ENCODE measurements at places on chromosomes 6 and 20. TPM values are rescaled to one million over a fixed set of nuclear protein-coding genes. Genes with fewer than 3 reads are reported as not detected.

GRCh38 chr20:47727170-47727880, 58.0 kb downstream of the SULF2 start:
- DNase-seq = no peak

DNA sequence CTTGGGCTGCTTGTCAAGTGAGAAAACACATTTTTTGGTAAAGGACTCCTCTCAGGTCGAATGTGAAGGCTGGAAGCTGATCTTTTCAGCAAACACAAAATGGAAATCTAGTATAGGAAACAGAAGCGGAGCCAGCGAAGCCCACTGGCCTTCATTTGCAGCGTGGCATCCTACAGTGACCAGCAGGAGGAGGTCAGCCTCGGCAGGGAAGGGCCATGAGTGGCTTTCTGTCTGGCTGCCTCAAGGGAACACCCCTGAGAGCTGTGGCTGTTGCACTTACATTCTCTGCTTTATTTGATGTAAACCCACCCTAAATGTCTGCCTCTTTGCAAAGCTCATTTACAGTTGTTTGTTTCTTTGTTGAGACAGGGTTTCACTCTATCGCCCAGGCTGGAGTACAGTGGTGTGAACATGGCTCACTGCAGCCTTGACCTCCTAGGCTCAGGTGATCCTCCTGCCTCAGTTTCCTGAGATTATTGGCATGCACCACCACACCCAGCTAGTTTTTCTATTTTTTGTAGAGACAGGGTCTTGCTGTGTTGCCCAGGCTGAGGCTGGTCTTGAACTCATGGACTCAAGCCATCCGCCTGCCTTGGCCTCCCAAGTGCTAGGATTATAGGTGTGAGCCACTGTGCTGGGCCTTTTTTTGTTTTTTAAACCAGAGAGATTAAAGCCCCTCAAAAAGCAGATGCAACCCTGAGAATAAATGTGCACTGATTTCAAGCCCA, 322.0 kb upstream of the SOX4 start:
- no peak for DNase-seq

GRCh38 chr6:100657678-100658330, 193.1 kb upstream of the SIM1 start:
- no peak for DNase-seq

GRCh38 chr6:88683734-88684133, 279.7 kb downstream of the RNGTT start:
- DNase-seq = peak; percentile 5

- DNase-seq = peak; percentile 48
Observed at GRCh38 chr6:48213076-48213788, 102.2 kb upstream of the PTCHD4 start.

GRCh38 chr6:71206089-71206488, 82.5 kb upstream of the OGFRL1 start:
- DNase-seq = no peak

- DNase-seq = no peak
Observed at GRCh38 chr6:13560651-13561044, 13.8 kb upstream of the SIRT5 start.

GRCh38 chr6:152127432-152128165, 320.1 kb downstream of the ESR1 start:
- DNase-seq = peak; percentile 53

DNA sequence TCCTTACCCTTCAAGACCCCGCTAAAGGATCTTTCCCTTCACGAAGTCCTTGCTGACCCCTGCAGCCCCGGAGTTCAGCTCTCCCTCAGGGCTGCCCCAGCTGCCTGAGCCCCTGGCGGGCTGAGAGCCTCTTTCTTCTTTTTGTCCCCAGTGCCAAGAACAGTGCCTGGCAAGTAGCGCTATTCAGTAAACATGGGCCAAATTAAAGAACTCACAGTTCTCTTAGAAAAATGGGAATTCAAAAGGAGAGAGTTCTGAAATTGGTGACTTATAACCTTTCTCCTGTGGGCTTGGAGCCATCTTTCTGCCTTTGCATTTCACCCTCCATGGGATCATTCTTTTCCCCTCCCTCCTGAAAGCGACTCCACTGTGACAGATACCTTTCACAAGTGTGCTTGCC, 227.2 kb downstream of the TMEM242 start:
- DNase-seq = no peak

GRCh38 chr6:108673602-108674001, 112.9 kb downstream of the FOXO3 start:
- DNase-seq = peak; percentile 83

Gene C6orf47
- polyA plus RNA-seq = 8.5 TPM

Gene SLCO4A1
- polyA plus RNA-seq = 0.99 TPM

Gene CST5
- 0.14 TPM for polyA plus RNA-seq

Gene SLC39A7
- polyA plus RNA-seq = 50.5 TPM

Gene MEP1A
- polyA plus RNA-seq = 0.12 TPM

Gene CLPSL1
- polyA plus RNA-seq = not detected

Measured in mammary epithelial cell (primary cell).